NCI-H510A treated with DMSO at 0.1 percent for 48 hours (cell line): ENCODE measurements at places on chromosomes 4 and X.

GRCh38 chr4:178602833-178603232, 1160.6 kb upstream of the AGA start:
- DNase-seq = no peak

- peak; percentile 57 for DNase-seq
These were observed at the start of gene LIN54 for GRCh38 chr4:83010522-83011318. Gene LIN54 (minus strand): TSS chr4:83010823. CDS start chr4:82984844, 25,979 bp downstream.

DNA sequence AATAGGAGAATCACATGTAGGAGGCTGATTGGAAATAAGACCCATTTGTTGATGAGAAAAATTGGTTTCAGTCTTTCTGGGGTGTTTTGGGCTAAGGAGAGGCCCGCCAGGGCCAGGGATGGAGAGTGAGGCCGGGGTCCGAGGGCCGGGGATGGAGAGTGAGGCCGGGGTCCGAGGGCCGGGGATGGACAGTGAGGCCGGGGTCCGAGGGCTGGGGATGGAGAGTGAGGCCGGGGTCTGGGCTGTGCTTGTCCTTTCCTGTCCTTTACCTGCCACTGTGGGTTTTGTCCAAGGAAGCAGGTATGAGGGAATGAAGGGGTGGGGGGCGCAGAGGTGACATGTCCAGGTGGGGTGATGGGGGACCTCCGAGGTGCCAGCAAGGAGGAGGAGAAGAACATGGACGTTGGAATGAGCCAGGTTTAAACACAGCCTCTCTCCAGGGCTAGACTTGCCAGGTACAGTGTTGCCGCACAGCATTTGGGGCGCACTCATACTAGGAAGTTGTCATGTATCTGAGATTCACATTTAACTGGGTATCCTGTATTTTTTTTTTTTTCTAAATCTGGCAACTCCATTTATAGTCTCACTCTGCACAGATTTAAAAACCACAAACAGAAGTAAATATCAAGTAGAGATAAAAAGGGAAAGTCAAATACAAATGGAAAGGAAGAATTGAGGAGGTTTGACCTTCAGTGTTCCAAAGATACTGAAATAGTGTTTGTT, 8.8 kb downstream of the RGS12 start:
- no peak for DNase-seq

GRCh38 chrX:45186643-45187026, 14.0 kb downstream of the DIPK2B start:
- no peak for DNase-seq

DNA sequence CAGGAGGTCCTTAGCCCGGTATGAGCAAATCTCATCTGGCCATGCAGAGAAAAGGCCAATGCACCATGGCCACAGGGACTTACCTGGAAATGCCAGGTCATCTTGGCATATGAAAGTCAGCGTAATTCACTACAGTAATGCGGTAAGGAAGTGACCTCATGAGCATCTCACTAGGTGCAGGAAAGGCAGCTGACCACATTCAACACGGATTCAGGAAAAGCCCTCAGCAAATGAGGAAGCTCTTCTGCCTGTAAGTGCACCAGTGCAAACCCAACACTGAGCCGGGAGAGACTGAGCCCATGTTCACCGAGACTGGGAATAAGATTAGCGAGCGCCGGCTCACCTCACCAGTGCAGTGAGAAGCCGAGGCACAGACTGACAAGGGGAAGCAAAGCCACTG, 23.7 kb downstream of the LRPAP1 start:
- DNase-seq = no peak

- peak; percentile 73 for DNase-seq
These were observed 151.8 kb downstream of the SLC7A11 start for GRCh38 chr4:138090150-138090917.

- no peak for DNase-seq
These were observed 131.8 kb upstream of the ENPEP start for GRCh38 chr4:110344165-110344564.
